Natural killer cell treated with Interleukin-12 subunit alpha and Interleukin-12 subunit beta and Interleukin-15 and Interleukin-18, amount 100 ng/mL, for 72 hours (primary cell): ENCODE measurements at places on chromosomes 5 and 9. TPM values are rescaled to one million over a fixed set of nuclear protein-coding genes. Genes with fewer than 3 reads are reported as not detected.

DNA sequence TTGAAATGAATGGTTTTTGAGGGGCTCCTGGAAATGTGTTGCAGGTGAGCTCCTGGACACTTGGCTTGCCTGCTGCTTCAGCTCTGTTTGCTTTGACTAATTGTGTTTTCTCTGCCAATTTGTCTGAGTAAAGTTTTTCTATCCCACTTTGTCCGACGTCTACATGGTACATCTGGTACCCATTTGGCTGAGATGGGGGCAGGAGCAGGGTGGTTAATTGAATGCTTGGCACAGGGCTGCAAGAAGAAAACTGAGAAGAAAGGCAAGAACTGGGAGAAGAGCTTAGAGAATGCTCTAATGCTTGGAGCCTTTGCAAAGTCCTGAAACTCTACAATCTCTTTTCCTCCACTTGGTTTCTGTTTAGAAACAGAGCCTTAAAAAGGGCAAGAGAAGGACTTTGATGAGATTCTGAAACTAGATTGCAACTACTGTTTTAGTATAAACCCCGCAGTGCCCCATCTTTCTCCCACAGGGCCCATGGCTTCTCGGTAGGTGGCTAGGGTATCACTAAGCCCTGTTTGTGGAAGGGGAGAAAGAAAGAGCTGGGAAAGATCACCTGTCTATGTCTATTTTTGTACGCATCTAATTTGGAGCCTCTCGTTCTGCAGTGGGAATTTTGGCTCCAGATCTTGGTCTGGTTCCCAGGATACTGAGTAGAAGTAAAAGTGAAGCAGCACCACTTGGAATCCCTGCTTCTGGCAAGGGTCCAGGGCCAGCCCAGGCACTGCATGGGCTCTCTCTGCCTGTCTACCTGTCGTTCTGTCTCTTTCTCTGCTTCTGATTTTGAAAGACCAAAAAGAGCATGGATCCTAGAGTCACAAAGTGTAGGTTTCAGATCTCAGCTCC is 214.4 kb downstream of the SEMA6A start:
- no peak for DNase-seq

- DNase-seq: no peak
Observed at GRCh38 chr9:112615584-112616266, 102.2 kb downstream of the INIP start.

DNA sequence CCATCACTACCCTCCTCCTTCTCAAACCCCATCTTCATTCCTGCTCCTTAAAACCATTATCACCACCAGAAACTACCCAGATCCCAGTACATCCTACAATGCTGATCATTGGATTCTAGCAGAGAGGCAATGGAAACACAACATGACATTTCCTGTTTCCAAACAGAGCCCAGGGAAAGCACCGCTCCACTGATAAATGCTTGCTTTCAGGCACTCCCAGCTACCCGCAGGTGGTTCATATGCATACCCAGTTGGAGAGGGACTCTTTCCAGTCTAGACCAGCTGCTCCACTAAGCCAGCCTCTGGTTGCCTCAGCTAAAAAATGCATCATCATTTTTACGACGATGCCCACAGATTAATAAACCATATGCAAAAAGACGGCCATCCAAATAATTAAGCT is 39.2 kb upstream of the ACO1 start:
- DNase-seq: no peak

DNA sequence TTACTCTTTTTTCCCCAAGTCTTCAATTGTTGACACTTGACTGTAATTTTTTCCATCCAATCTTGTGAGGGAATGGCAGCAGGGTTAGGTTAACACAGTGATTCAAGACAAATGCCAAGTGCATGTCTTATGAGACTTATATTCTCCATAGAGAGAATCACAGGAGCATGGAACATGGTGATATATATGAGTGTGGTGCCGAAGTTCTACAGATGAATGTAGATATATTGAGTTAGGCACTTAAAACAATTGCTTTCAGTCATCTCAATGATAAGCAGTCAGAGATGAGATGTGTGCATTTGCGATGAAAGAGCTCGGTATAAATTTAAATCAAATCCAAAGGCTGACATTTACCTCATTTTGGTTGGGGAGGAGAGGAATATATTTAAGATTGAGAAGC is 211.2 kb downstream of the CDH10 start:
- DNase-seq: no peak

- DNase-seq: no peak
Observed at GRCh38 chr9:100525563-100525962, 52.3 kb upstream of the CAVIN4 start.

Gene IL7R
- total RNA-seq: 21.6 TPM

GRCh38 chr9:129761293-129761900 is 8.6 kb upstream of the PTGES start:
- DNase-seq: no peak

Gene GARIN3
- not detected for total RNA-seq

Gene SET
- 800 TPM for total RNA-seq

- no peak for DNase-seq
Observed at GRCh38 chr5:14270209-14270702, 127.1 kb downstream of the TRIO start.

Gene CCDC171
- 2.0 TPM for total RNA-seq

Gene PLEKHG4B
- total RNA-seq: not detected

DNA sequence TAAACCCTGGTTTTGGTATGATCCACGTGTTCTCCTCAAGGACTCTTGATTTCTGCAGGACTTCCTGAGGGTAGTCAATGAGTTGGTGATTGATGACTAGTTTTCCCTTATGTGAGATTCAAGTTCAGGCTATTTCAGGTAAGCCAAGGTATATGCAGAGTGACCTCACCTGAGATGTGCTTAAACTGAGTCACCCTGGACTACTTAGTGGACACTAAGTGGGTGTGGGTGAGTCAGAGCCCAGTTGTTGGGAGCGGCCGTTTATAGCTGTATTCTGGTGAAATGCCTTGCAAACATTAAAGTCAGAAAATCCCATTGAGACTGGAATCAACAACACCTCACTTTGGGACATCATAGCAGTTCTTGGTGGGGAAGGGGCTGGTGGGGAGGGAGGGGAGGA is 62.9 kb downstream of the SLC28A3 start:
- no peak for DNase-seq

DNA sequence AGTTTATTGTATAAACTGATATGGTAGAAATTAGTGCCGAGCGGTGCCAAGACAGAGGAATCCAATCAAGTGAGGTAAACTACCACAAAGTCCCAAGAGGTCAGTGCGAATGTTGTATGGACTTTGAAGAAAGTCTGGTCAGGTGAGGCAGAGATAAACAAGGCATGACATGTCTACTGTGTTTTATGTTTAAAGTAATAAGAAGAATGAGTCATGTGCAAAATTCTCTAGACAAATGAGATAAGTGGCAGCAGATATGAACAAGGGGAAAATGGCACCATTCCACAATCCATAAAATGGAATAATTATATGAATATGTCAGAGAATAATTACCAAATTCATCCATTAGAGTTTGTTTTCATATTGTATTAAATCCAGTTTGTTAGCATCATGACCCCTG is 364.1 kb upstream of the CCNH start:
- no peak for DNase-seq

GRCh38 chr9:114500697-114501292 is 4.5 kb downstream of the WHRN start:
- no peak for DNase-seq

- no peak for DNase-seq
Observed at GRCh38 chr5:137837491-137838394, 29.9 kb upstream of the MYOT start.

GRCh38 chr5:175096469-175097165 is 347.4 kb downstream of the DRD1 start:
- no peak for DNase-seq

- DNase-seq: no peak
Observed at GRCh38 chr5:42751044-42751443, 5.6 kb upstream of the CCDC152 start.

- no peak for DNase-seq
Observed at GRCh38 chr5:157570531-157571200, 4.9 kb downstream of the ADAM19 start.

GRCh38 chr5:151595411-151595826 is 4.3 kb upstream of the FAT2 start:
- DNase-seq: no peak

DNA sequence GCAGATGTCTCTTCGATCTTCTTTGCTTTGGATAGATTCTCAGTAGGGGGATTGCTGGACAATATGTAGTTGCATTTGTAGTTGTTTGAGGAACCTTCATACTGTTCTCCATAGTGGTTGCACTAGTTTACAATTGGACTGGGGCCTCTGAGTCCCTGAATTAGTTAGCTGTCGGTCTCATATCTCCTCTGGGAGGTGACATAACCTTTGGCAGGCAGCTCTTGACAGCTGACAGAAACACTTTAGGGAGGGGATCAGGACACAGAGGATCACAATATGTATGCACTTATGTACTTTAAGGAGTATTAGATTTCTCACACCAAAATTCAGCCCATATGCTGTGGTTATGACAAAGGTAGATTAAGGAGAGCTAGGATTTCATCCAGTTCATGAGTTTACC is 1279.9 kb upstream of the DMAC1 start:
- no peak for DNase-seq

DNA sequence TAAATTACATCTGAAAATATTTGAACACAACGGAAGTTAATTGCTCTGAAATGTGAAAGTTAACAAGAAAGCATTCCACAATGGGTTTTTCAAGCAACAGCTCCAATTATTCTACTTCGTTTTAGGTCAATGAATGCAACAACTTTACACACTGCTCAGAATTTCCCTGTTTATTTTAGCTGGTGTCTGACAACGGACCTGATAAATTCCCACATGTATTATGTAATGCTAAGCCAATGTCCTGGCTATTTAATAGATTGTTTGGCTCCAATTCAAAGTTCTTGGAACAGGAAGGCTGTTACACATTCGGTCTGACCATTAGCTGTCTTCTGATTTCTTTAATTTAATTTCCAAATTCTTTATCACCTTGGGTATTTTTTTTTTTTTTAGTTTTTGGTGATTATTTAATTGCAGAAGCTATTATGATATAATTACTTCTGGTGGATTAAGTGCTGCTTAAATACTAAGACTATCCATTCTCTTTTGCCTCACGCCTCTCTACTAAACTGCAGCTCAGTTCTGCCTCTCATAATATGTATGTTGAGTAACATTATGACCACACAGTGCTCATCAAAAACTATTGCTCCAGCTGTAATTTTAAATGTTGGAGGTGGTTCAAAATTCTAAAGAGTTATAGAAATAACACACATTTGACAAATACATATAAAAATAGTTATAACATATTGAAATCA is 57.9 kb downstream of the MEF2C start:
- no peak for DNase-seq

- DNase-seq: no peak
Observed at GRCh38 chr5:174045470-174046025, at the start of gene NSG2. NSG2 (plus strand) TSS chr5:174045706; CDS start chr5:174046756, 1,050 bp downstream.

DNA sequence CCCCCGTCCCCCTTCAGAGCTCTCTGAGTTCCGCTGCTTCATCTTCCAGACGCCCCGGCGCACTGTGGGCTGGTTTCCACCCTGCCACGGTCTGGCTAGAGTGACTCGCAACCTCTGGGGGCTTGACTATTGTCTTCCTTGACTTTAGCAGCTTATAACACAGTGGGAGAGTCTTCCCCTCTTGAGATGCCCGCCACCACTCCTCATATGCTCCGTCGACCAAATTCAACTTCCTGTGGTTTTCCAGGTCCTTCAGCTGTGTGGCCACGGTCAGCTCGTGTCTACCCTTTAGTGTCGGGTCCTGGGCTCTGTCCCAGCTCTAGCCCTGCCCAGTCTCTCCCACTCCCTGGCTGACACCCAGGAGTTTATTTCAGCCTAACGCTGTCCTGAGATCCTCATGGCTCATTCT is 28.2 kb upstream of the NCS1 start:
- DNase-seq: no peak

- DNase-seq: no peak
Observed at GRCh38 chr5:59893429-59894227, at the start of gene PDE4D. PDE4D (minus strand) TSS chr5:59893726.

- no peak for DNase-seq
Observed at GRCh38 chr9:21357479-21358460, 7.1 kb upstream of the IFNA6 start.

DNA sequence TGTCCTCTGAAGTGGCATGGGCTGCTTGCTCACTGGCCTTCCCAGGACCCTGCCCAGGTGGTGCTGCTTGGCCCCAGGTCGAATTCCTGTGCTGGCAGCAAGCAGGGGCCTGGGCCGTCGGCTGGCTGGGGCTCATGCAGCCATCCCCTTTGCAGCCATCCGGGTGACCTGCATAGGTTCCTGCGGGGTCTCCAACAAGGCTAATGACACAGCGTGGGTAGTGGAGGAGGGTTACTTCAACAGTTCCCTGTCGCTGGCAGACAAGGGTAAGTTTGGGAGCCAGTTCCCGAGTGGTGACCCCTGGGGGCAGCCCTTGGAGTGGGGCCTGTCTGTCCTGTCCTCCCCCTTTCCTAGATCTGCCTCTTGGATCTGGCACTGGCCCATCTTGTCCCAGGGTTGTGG is 6.1 kb upstream of the EHMT1 start:
- no peak for DNase-seq

DNA sequence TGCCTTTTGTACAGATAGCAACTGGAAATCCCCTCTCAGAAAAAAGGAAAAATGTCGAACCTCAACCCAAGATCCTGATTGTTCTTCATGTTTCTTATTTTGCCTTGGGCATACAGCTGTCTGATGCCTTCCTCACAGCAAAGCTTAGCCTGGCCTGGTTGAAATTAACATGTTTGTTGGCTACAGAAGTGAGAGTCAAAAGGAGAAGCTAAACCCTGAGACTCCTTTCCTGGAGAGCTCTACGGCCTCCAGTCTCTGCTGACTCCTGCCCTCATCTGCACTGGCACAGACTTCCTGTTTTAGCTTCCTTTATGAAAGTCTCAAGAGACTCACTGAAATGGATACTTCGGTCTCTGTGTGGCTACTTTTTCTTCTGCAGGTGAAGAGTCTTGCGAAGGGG is 186.7 kb downstream of the PARP8 start:
- DNase-seq: no peak

DNA sequence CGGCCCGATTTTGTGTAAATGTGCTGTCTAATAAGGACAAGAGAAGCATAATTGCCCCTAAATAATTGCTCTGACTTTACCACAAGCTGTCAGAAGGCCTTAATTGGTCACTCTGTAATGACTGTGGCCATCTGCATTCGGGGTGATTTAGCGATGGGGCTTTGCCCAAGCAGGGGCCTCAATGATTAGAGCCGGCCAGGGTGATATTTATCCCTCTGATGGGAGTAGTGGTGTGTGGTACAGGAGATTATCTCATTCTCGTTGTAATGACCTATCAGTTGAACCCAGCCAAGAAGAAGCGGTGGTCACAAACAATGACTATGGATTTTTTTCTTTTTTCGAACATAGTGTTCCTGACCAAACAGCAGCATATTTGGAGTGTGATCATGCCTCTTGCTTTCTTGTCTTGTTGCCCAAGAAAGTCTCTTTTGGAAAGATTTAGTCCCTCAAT is 72.0 kb upstream of the SAP30L start:
- no peak for DNase-seq

GRCh38 chr5:76685704-76686103 is 30.2 kb upstream of the F2R start:
- no peak for DNase-seq

- DNase-seq: no peak
Observed at GRCh38 chr9:97462159-97462558, 39.3 kb upstream of the TMOD1 start.

GRCh38 chr5:180394031-180394636 is 41.0 kb upstream of the GFPT2 start:
- no peak for DNase-seq

Gene OSMR
- 0.36 TPM for total RNA-seq

GRCh38 chr5:54621048-54621447 is 103.5 kb downstream of the SNX18 start:
- no peak for DNase-seq
